ENCODE measurements at places on chromosomes 6 and 20. TPM values are rescaled to one million over a fixed set of nuclear protein-coding genes. Genes with fewer than 3 reads are reported as not detected.

GRCh38 chr6:39521958-39522357 lies 199.5 kb upstream of the KCNK16 start:
- no peak for DNase-seq

DNA sequence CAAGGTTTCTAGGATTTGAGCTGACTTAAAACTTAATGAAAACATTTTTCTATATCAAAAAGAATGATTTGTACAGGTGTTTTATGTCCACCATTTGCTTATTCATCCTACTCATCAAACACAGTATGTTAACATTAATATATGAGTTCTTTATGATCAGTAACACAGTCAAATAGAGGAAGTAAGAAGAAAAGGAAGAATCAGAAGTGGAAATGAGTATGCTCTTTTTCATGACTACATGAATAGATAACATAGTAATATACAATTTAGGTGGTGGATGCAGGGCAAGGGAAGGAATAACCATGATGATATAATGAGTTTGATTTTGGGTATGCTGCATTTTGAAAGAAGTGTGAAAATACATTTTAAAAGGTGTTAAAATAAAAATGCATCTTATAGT lies 16.5 kb downstream of the KPNA5 start:
- no peak for DNase-seq

DNA sequence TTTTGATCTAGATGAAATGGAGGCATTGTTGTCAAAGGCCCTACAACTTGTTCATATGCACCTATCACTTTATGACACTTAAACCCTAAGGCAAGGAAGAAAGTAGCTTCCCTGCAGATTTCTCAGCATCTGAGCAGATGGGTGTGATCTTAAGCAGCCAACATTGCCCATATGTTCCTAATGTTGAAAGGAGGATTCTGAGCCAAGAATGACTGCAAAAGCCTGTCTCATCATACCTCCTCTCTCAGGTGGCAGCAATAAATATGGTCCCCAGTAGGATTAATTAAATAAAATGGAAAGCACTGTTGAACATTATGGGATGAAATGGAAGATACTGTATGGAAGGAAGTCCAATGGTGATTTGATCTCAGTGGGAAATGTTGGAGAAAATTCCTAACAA lies 538.1 kb upstream of the MAN1A1 start:
- DNase-seq, result no peak

DNA sequence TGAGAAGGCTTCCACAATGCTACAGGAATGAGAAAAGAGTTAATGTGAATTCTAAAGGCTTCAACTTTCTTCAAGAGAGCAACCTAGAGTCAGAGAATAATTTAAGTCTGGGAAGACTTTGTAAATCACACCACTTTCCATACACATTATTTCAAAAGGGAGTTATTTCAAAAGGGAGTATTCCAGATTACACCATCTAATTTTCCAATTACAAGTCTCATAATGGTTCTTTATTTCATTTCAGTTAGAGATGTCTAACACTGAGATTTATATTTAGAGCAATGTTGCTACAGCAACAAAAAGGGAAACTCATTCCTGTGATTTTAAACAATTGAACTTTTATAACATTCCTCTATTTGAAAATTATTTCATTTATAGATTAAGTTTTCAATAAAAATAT lies 98.8 kb upstream of the DST start:
- no peak for DNase-seq

DNA sequence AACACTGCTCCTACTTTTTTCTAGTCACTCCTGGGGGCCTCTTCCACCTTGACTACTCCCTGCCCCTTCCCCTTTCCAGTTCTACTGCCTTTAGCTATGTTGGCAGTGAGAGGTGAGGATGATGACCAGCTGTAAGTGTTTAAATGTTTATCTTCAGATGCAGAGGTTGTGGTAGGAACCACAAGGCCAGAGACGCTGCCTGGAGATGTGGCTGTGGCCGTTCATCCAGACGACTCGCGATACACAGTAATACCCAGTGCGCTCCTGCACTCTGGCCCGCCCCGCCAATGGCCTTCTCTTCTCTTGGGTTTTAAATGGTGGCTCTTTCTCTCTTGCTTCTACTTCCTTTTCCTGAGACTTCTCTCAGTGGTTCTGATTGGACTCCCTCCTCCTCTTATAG lies 4.6 kb downstream of the VARS2 start:
- no peak for DNase-seq

GRCh38 chr6:43170417-43170930 lies 595 bp upstream of the SRF start:
- no peak for DNase-seq

GRCh38 chr20:43938932-43939761 lies 24.5 kb downstream of the TOX2 start:
- DNase-seq, result peak; percentile 73

Gene SMIM8
- 5.2 TPM for total RNA-seq

Gene ENPP5
- total RNA-seq, result 0.35 TPM

Gene ELOVL2
- 0.05 TPM for total RNA-seq

All from myocyte (in vitro differentiated cells).